Activated T-cell treated with anti-CD3 and anti-CD28 coated beads for 24 hours (primary cell): ENCODE measurements at places on chromosomes 12 and 14.

DNA sequence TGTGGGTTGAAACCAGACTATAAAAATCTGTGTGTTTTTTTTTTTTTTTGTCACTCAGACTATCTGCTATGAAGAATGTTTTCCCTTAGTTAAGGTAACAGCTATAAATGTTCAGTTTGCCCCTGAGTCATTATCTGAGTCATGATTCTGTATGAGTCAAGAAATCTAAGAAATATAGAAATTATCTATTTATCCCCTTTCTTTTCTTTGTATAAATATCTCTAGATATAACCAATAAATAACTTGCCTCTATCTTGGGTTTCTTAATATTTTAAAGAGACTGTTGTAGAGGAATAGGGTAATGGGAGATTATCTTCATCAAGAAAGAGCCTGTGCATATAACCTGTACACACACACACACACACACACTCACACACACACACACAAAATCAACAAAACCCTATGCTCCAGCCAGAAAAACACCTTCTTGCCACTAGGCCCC is 161.7 kb upstream of the EEA1 start:
- no peak for DNase-seq

DNA sequence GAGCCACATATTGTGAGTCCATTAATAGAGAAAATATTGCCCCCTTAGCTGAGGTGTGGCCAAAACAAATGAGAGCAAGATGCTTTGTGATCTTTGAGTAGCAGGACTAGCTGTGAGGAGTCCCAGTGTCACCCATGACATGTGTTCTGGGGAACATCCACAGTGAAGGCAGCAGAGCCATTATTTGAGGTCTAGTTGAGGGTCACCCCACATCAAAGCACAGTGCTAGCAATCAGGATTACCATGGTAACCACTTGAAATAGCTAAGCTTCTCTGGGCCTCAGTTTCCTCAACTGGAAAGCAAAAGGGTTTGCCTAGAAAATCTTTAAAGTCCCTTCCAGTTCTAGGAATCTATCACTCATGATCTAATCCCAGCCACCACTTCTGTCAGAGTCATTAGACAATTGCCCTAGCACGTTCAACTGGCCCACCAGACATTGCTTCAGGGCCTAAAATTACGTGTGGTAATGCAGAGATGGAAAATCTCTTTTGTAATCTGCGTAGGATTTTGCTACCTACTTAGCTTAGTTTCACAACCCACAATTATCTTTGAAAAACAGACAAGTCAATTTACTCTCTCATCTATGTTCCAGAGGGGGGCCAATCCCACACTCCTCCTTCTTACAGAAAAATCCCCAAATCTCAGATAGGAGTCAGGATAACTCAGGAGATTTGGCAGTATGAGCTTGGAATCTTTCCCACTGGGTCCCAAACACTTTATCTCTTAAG is 251.2 kb upstream of the EGLN3 start:
- DNase-seq: no peak

- no peak for DNase-seq
Measured at GRCh38 chr12:63353559-63353958, 202.6 kb upstream of the AVPR1A start.

GRCh38 chr12:4160314-4161040 is 113.1 kb upstream of the CCND2 start:
- no peak for DNase-seq

DNA sequence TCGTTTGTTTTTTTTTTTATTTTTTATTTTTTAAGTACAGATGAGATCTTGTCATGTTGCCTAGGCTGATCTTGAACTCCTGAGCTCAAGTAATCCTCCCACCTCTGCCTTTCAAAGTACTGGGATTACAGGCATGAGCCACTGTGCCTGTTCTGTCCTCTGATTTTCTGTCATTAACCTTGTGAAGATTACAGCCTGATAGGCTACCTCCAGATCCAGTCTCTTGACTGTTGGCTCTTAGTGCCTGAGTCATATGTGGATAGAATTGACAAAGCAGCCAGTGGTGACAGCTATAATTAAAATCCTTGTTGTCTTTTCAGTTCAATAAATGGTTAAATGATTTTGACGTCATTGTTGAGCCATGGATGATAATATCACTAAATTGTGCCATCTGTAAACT is 21.3 kb upstream of the REP15 start:
- no peak for DNase-seq
